ENCODE measurements at places on chromosomes 2 and 18. TPM values are rescaled to one million over a fixed set of nuclear protein-coding genes. Genes with fewer than 3 reads are reported as not detected.

The NMUR1 gene
- total RNA-seq: not detected

The ACADL gene
- total RNA-seq: 0.48 TPM

The GDF7 gene
- total RNA-seq: under 0.01 TPM

The CFC1B gene
- not detected for total RNA-seq

The FKBP1B gene
- 13.7 TPM for total RNA-seq
